NCI-H2029 treated with DMSO at 0.1 percent for 48 hours (cell line): ENCODE measurements at places on chromosomes 11 and 22.

DNA sequence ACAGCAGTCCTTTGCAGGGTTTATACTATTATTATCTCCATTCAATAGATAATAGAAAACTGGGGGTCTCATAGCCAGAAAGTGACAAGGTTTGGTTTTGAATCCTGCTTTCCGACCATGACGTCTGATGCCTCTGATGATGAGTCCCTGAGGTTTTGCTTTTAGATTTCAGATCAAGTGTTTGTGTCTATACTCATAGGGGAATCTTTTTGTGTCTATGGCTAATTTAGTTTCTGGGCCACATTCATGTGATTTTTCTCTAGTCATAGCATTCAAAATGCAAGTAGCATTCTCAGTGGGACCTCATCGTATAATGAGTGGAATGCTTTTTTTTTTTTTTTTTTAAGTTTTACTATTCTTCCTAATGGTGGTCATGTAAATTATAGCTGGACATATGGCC, 72.9 kb downstream of the TNRC6B start:
- no peak for DNase-seq

- DNase-seq: no peak
These were observed 111.7 kb downstream of the SPATA19 start for GRCh38 chr11:133733631-133734030.

DNA sequence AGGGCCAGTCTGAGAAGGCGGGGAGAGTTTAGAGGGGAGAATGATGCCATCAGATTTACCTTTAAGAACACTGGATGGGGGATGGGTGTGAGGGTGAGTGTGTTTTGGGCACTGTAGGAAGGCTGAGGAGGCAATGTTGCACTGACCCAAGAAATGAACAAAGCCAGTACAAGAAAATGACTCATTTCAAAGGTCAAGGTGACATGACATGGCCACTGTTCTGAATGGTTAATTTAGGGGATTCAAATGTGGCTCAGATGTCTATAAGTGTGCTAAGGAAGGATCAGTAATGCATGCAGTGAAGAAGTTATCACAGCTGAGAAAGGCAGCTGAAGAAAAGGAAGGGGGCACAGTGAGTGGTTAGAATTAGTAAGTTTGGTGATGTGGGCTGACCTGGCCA, 129.9 kb downstream of the PGR start:
- no peak for DNase-seq

GRCh38 chr22:20940186-20940651, 23.0 kb downstream of the CRKL start:
- no peak for DNase-seq

DNA sequence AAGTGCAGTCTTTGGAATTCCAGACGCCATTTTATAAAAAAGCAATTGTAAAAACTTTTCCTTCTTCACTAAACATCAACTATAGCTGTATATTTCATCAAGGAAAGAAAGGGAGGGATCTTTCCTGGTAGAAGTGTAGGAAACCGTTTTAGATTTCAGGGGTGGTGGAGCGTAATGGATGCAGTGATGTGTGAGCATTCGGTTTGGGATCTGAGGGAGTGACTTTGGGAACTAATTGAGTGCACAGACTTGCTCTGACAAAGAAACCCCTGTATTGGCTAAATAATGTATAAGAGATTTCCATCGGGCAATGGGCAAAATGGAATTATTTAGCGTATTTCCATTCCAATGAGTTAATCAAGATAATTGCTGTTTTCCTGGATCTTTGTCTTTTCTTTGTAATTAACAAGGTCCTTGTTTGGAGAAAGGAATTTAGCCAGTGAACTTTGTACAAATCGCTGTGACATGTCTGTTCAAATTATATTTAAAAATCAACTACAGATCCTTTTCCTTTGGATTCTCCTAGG, 125.0 kb upstream of the NARS2 start:
- no peak for DNase-seq

DNA sequence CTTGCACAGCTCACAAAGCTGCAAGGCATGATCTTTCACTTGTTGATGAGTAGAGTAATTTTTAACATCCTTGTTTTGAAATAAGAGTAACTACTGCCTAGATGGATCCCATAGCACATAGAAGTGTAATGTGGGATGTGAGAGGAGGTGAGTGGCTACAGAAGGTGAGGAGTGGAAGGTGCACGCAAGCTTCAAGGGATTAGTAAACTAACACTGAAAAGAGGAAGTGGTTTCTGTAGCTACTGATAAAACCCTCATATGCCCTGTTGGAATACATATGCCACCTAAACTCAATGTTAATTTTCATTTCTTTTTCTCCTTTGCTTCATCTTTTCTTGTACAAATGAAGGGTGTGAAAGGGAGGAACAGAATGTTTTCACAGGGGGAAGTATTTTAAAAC, 22.0 kb upstream of the CTSC start:
- no peak for DNase-seq

GRCh38 chr22:44718418-44718817, 16.4 kb downstream of the PRR5 start:
- no peak for DNase-seq

- DNase-seq: no peak
These were observed 89.2 kb upstream of the CRTAM start for GRCh38 chr11:122749005-122749687.

- no peak for DNase-seq
These were observed 10.6 kb downstream of the TMEM184B start for GRCh38 chr22:38262051-38262795.

DNA sequence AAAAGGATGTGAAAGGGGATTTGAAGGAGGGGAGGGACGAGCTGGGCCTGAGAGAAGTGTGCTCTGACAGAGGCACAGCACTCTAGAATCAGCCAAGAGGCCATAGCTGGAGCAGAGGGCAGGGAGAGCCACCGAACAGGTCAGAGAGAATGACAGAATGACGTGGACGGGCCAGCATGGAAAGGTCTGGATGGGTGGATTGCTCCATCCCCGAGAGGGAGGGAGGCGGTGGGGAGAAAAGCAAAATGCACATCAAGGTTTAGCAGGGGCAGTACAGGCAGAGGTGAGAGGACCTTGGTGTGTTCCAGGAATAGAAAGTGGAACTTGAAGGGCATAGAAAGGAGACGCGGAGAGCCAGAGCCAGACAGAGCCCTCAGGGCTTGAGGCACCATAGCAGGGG, 6.9 kb downstream of the PMM1 start:
- no peak for DNase-seq

DNA sequence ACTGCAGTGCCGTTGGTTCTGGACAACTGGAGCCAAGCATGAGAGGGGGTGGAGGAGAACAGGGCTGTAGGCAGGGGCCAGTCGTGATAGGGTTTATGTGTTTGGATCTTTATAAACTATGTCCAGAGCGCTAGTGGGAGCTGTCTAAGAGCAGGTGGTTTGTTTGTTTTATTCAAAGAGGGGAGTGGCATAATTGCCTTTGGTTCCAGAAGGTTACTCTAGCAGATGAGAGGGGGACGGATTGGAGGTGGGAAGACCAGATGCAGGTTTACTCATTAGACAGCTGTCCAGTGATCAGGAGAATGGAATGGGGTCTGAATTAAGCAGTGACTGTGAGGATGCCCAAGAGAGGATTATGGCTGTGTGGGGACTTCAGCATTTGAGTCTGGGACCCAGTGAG, 109.3 kb upstream of the TBCEL start:
- no peak for DNase-seq

DNA sequence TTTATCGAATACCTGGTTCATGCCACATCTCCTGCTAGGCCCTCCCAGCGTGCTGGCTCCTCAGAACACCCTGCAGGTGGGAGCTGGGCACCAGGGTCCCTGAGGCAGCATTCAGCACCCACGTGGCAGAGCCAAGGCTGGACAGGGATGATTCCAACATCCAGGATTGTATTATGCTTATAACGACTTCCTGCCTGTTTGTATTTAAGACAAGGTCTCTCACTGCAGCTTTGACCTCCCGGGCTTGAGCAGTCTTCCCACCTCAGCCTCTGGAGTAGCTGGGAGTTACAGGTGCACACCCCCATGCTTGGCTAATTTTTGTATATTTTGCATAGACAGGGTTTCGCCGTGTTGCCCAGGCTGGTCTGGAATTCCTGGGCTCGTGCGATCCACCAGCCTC, 64.7 kb upstream of the WNT7B start:
- no peak for DNase-seq

DNA sequence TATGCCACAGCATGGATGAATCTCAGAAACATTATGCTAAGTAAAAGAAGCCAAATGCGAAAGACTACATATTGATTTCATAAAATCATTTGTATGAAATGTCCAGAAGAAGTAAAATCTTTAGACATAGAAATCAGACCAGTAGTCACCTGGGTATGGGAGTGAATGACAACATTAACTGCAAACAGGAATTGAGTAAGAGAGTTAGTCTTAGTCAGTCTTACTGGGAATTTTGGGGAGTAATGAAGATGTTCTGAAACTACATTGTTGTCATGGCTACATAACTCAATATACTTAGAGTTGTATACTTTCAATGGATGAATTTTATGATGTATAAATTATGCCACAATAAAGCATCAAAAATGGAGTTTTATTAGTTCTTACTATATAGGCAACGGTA, 107.8 kb upstream of the CHORDC1 start:
- DNase-seq: no peak

DNA sequence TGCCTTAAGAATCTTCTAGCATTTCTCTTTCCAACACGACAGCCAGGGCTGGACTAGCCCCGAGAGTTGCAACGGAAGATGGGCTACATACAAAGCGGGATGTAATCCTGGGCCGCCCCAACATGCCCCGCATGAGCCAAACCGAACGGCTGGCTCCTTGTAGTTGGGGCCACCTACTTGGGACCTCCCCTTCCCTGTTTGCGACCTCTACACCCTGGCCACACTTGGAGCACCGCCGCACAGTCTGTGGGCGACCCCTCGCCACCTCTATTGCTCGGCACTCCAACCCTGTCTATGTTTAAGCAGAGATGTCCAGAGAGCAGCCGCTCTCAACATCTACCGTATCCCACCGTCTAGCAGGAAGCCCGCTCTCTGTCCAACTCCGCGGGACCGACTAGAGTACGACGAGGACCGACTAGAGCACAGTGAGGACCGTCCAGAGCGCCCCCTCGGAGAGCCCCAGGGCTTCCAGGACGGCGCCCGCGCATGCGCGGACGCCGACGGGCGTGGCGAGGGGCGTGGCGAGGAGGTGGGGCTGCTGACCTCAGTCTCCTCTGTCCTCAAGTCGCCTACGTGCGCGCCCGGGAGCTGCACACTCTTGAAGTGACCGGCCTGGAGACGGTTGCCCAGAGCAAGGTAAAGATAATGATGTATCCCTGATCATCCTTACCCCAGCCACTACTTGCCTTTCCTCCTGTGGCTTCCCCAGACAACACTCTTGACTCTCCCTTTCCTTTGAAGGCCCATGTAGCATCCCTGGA, 32.3 kb downstream of the NEAT1 start:
- no peak for DNase-seq

- DNase-seq: no peak
These were observed 271.1 kb downstream of the BUD13 start for GRCh38 chr11:116501728-116502127.

- DNase-seq: no peak
These were observed 10.5 kb downstream of the NRXN2 start for GRCh38 chr11:64712430-64713015.

GRCh38 chr11:19829109-19829837, 116.6 kb downstream of the NAV2 start:
- DNase-seq: no peak

DNA sequence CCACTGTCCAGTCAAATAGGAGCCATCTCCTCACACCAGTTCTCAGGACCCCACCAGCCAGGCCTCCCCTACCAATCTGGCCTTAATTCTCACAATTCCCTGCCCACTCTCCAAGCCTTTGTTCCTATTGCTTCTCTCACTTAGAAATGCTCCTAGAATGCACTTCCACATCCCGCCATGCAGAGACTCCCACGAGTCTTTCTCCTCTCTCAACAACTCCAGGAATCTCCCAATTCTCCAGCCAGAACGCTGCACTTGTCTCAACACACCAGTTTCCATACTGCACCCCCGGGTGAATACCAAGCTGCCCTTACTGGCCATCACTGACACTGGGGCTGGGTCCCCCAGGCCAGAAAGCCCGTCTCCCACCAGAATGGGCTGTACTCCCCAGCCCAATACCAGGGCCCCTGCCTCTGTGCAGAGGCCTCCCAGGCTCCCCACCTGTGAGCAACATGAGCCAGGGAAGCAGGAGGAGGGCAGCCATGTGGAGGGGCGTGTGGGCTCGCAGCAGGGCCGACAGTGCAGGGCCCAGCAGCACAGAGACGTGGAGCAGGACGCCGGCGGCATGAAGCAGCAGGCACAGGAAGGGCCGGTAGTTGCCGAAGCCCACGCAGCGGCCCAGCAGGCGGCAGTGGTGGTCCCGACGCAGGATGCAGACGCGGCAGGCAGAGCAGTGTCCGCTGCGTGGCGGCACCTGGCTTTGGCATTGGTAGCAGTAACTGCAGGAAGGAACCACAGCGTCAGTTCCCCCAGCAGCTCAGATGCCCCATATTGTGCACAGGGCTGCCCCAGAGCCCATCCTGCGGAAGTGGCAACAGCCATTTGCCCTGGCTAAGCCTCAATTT, 2.4 kb downstream of the ZDHHC24 start:
- DNase-seq: no peak

GRCh38 chr11:115871161-115871760, 367.0 kb upstream of the CADM1 start:
- no peak for DNase-seq

DNA sequence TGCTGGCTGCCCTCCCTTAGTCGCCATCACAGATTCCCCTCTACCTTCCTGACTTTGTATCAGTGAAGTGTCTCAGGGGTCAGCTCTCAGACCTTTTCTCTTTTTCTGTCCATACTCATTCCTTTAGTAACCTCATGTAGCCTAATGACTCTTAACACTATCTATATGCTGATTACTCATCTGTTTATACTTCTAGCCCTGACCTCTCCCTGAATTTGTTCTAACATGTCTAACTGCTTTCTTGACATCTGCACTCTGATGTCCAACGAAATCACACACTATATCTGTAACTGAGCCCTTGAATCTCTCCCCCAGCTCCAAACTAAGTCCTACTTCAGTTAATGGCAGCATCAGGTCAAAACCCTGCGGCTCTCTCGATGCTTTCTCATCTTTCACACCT, 135.8 kb upstream of the TIMP3 start:
- DNase-seq: no peak

DNA sequence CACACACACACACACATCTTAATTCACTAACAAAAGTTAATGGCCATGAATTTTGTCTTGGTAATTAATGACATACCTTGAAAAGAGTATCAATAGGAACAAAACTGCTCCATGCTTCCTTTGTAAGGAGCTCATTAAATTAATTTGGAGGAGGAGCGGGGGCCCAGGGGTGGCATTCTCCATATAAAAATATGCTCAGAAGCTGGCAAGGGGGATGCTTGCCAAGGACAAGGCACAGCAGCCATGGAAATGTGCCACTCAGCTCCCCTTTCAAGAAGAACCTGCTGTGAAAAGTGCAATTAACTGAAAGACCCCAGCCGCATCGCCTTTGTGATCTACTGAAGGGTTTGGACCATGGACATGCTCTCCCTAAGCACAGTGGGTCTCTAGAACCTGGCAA, 385.9 kb upstream of the API5 start:
- no peak for DNase-seq
